ENCODE measurements at places on chromosomes 11 and 22. TPM values are rescaled to one million over a fixed set of nuclear protein-coding genes. Genes with fewer than 3 reads are reported as not detected.

OVOL1 gene
- total RNA-seq, result 17.1 TPM

DSCAML1 gene
- total RNA-seq, result not detected

NCR3LG1 gene
- total RNA-seq, result 1.6 TPM

- H3K4me3 ChIP-seq, result peak within 1 kb of the TSS; percentile 58
- no peaks in the 10 kb centered on the region for H3K27me3 ChIP-seq
- H3K4me1 ChIP-seq, result peaks cover 26% of the 10 kb centered on the region
- peak within 1 kb of the TSS; percentile 79 for H3K27ac ChIP-seq
Measured at GRCh38 chr22:38981992-38982927, at the start of gene APOBEC3B. APOBEC3B (plus strand) TSS chr22:38982347; CDS start chr22:38982454, 107 bp downstream.

DNA sequence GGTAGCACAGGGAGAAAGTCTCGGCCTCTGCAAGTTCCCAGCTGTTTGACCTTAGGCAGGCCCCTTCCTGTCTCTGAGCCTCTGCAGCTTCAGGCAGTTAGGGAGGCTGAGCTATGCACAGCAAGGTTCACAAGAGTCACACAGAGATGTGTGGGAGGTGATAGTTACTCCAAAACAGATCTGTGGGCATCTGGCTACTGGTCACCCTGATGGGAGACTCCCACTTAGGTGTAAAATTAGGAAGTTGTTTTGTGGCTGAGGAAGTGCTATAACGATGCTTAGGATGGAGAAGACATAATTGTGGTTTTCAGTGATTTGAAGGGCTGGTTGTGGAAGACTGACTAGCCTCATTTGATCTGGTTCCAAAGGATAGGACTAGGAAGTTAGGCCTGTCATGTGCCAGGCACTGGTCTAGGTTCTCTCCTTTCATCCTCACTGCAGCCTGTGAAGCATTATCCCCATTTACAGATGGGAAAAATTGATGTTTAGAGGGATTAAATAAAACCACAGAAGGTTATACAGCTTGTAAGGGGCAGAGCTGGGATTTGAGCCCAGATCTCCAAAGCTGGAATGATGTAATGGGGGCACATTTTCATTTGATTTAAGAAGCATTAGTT, 13.5 kb downstream of the ACO2 start:
- no peaks in the 10 kb centered on the region for H3K36me3 ChIP-seq
- no peak overlapping the region for H3K4me3 ChIP-seq
- H3K27ac ChIP-seq, result no peak overlapping the region
- DNase-seq, result no peak
- H3K4me1 ChIP-seq, result 0 out of 2 replicates have a peak, but pooled peaks cover 5% of the 10 kb centered on the region

- DNase-seq, result peak; percentile 61
- no peaks in the 10 kb centered on the region for H3K27me3 ChIP-seq
- no peak overlapping the region for H3K4me3 ChIP-seq
- no peak overlapping the region for H3K27ac ChIP-seq
Measured at GRCh38 chr11:118522571-118523072, 4.7 kb upstream of the TTC36 start.

F2 gene
- total RNA-seq, result not detected

DNA sequence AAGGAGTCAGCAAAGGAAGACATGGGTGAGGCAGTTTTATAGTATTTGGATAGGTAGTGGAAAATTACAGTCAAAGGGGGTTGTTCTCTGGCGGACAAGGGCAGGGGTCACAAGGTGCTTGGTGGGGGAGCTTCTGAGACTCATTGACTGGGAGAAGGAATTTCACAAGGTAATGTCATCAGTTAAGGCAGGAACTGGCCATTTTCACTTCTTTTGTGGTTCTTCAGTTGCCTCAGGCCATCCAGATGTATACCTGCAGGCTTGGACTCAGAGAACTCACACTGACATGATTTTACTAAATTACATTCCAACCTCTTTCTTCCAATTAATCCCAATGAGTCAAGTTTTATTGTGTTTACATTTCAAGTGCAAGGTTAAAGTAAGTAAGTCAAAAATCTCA, 240.5 kb upstream of the API5 start:
- no peak for DNase-seq
- H3K27me3 ChIP-seq, result no peaks in the 10 kb centered on the region
- H3K36me3 ChIP-seq, result no peaks in the 10 kb centered on the region

DNA sequence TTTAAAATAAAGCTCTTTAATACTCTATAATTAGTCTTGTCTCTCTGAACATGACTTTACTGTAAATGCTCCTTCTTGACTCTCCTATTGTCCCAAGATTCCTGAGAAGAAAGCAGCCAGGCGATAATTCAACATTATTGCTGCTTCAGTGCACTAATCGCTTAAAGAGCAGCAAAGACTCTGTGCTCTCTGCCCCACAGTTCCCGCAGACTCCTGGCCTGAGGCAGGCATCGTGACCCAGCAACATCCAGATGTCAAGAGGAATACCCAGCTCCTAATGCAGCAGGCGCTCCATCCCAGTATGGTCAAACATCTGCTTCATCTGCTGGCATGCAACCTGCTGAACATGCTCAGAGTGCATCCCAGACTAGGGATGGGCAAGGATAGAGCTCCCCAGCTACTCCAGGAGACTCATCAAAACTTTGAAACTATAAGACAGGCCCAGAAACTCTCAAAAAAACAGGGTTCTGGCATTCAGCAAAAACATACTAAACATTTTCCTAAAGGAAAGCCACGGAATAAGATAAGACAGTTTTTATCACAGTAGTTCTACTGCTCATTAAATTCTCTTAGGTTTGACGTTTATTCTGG, 270.0 kb downstream of the SOX6 start:
- no peak overlapping the region for H3K27ac ChIP-seq
- H3K4me1 ChIP-seq, result no peaks in the 10 kb centered on the region
- no peaks in the 10 kb centered on the region for H3K27me3 ChIP-seq
- DNase-seq, result no peak

- peak within 1 kb of the TSS; percentile 77 for H3K4me3 ChIP-seq
- peak; percentile 51 for DNase-seq
- H3K27me3 ChIP-seq, result 0 out of 2 replicates have a peak, but pooled peaks cover 2% of the 10 kb centered on the region
- H3K4me1 ChIP-seq, result peaks cover 5% of the 10 kb centered on the region
- H3K27ac ChIP-seq, result no peak within 1 kb of the TSS
- H3K36me3 ChIP-seq, result no peaks in the 10 kb centered on the region
Measured at GRCh38 chr11:128890543-128891368, at the start of gene KCNJ5. KCNJ5 (plus strand) TSS chr11:128891356; CDS start chr11:128911274, 19,918 bp downstream.

DNA sequence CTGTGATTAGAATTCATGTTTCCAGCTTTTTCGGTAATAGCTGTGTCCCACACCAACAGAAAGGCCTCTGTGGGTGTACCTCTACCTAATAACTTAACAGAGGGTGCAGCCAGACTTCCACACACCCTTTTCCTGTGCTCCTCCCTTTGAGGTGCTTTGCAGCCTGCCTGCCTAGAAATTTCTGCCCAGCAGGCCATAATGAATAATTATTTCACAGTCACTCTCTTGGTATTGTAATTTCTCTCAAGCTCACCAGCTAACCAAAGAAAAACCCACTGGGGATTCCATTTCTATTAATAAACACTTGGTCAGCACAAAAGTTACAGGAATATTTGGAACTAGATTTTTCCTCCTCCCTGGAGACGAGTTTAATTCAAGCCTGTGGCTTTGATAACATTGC, 13.3 kb downstream of the WT1 start:
- H3K36me3 ChIP-seq, result no peaks in the 10 kb centered on the region
- H3K27me3 ChIP-seq, result no peaks in the 10 kb centered on the region
- no peak overlapping the region for H3K4me3 ChIP-seq
- H3K27ac ChIP-seq, result no peak overlapping the region
- H3K4me1 ChIP-seq, result no peaks in the 10 kb centered on the region

PAX6 gene
- 14.6 TPM for total RNA-seq

GVQW3 gene
- total RNA-seq, result 1.2 TPM

GRCh38 chr22:35903571-35904335, 124.9 kb downstream of the RBFOX2 start:
- H3K4me3 ChIP-seq, result no peak overlapping the region
- no peak overlapping the region for H3K27ac ChIP-seq
- no peaks in the 10 kb centered on the region for H3K36me3 ChIP-seq
- H3K4me1 ChIP-seq, result peaks cover 16% of the 10 kb centered on the region

GRCh38 chr22:25451480-25452114, 112.9 kb upstream of the GRK3 start:
- no peak for DNase-seq
- peaks cover 5% of the 10 kb centered on the region for H3K4me1 ChIP-seq
- no peak overlapping the region for H3K4me3 ChIP-seq

PRRG4 gene
- total RNA-seq, result 12.9 TPM

- H3K27me3 ChIP-seq, result peaks cover 28% of the 10 kb centered on the region
- H3K4me1 ChIP-seq, result peaks cover 6% of the 10 kb centered on the region
- no peak overlapping the region for H3K27ac ChIP-seq
- no peaks in the 10 kb centered on the region for H3K36me3 ChIP-seq
Measured at GRCh38 chr22:19166421-19166820, 12.1 kb downstream of the SLC25A1 start.

OVCH2 gene
- not detected for total RNA-seq

DNA sequence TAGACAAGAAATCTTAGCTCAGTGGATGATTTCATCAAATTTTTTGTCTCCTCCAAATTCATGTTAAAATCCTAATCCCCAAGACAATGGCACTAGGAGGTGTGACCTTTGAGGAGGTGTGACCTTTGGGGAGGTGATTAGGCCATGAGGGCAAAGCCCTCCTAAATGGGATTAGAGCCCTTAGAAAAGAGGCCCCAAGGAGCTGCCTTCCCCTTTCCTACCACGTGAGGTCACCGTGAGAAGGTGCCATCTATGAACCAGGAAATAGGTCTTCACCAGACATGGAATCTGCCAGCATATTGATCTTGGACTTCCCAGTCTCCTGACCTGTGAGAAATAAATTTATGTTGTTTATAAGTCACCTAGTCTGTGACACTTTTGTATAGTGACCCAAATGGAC, 138.7 kb downstream of the TRIM29 start:
- no peak overlapping the region for H3K4me3 ChIP-seq
- H3K4me1 ChIP-seq, result no peaks in the 10 kb centered on the region
- H3K27me3 ChIP-seq, result peaks cover 65% of the 10 kb centered on the region
- DNase-seq, result peak; percentile 22

DNA sequence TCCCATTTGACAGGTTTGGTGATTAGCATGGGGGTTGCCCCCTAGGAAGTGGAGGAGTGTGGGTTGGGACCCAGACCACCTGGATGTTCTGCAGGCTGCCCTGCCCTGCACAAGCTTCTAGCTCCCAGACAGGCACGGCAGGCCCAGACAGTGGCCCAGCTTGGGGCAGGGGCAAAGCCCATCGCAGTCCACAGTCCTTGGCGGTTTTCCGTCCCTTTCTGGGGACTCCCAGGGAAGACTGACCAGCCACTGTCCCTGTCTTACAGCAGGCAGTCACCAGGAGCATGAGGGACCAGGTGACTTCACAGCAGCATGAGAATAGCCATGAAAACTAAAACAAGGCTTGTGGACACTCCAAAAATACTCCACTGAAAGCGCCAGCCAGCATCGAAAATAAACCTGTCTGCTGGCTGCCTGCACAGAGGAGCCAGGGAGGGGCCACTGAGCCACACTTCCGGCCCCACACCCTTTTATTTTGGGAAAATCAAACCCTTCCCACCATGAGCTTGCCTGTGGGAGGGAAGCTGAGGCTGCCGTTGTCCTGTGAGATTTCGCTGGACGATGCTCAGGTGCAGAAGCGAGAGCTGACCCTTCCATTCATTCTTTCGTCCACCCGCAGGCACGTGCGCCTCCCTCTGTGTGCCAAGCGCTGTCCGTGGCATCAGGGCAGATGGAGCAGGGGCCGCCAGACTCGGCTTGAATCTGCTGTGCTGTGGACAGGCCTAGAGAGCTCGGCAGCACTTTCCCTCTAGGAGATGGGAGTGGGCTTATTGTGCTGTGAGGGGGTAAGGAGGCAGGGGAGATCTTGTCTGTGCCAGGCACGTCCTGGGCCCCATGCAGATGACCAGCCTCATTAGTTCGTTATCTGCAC, 28.0 kb downstream of the FADD start:
- H3K27me3 ChIP-seq, result no peaks in the 10 kb centered on the region
- H3K4me3 ChIP-seq, result no peak overlapping the region
- DNase-seq, result no peak
- no peak overlapping the region for H3K27ac ChIP-seq
- H3K36me3 ChIP-seq, result no peaks in the 10 kb centered on the region

GRCh38 chr11:57588046-57588710, 9.3 kb upstream of the SERPING1 start:
- H3K4me1 ChIP-seq, result no peaks in the 10 kb centered on the region
- no peaks in the 10 kb centered on the region for H3K36me3 ChIP-seq
- DNase-seq, result no peak
- H3K4me3 ChIP-seq, result no peak overlapping the region

GRCh38 chr11:128022007-128022368, 565.4 kb downstream of the ETS1 start:
- peaks cover 13% of the 10 kb centered on the region for H3K4me1 ChIP-seq
- peaks cover 40% of the 10 kb centered on the region for H3K27me3 ChIP-seq
- H3K36me3 ChIP-seq, result no peaks in the 10 kb centered on the region

DYNC2H1 gene
- 28.9 TPM for total RNA-seq

DNA sequence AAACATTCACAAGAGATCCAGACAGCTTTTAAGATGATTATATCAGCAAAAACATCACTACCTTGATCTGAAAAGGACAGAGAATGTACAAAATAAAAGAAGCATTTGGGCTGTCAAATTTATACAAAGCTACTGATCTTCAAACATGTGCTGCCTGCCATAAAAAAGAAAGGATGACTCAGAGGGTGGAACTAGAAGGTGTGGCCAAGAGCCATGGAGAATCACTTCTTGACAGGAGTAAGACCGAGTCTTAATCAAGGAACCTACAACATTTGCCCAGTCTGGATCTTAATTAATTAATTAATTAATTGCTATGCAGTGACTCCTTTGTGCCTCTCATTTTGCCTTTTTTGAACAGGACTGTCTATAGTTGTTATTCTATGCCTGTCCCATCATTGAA, 33.2 kb downstream of the C11orf96 start:
- H3K4me1 ChIP-seq, result no peaks in the 10 kb centered on the region
- no peak overlapping the region for H3K4me3 ChIP-seq
- no peaks in the 10 kb centered on the region for H3K36me3 ChIP-seq
- no peak overlapping the region for H3K27ac ChIP-seq
- peak; percentile 20 for DNase-seq
- no peaks in the 10 kb centered on the region for H3K27me3 ChIP-seq

GRCh38 chr22:33710326-33710725, 209.9 kb downstream of the LARGE1 start:
- H3K4me3 ChIP-seq, result no peak overlapping the region
- H3K36me3 ChIP-seq, result no peaks in the 10 kb centered on the region
- H3K4me1 ChIP-seq, result no peaks in the 10 kb centered on the region
- no peak for DNase-seq

ENTHD1 gene
- not detected for total RNA-seq

DNA sequence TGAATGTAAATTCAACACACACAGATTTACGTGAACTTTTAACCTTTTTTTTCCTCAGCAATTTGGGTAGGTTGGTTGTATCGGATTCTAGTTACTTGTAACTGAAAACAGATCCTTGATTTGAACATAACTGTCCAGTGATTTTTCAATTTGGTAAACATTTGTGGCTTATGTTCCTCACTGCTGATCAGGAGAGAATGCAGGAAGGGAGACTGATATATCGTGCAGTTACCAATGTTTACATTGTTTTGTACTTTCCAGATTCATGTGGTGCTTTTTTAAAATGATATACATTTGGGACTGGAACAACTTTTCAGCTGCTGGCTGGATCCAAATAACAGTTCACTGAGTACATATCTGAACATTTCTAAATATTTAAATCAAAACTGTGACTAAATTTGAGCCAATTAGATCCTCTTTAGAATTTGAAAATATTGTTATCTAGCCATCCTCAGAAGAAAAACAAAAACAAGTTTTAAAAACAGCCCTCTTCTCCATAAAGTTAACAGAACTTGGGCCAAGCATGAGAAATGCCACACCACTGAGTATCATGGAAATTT, 84.3 kb upstream of the MTMR2 start:
- no peak for DNase-seq
- H3K4me1 ChIP-seq, result peaks cover 6% of the 10 kb centered on the region
- H3K4me3 ChIP-seq, result no peak overlapping the region
- H3K27me3 ChIP-seq, result no peaks in the 10 kb centered on the region
